ENCODE measurements at places on chromosomes 2 and 18.

GRCh38 chr2:8641301-8641965, 40.4 kb upstream of the ID2 start:
- DNase-seq, result no peak

GRCh38 chr2:106358521-106358920, 109.7 kb downstream of the RGPD3 start:
- no peak for DNase-seq

DNA sequence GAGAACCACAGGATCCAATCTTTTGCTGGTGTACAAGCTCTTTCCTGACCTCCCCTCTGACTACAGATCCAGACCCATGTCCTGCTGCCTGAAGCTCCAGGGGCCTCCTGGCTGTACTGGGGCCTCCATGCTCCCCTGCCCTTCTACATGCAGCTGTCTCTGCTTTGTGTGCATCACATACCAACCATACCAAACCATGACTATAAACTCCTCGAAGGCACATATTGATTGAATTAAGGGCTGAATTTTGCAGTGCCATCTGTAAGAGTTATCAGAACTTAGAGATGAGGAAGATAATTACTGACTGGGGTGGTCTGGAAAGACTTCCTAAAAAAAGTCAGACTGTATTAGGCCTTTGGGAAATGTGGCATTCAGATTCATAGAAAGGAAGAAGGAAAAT, 139.9 kb upstream of the CXCR4 start:
- DNase-seq, result no peak

DNA sequence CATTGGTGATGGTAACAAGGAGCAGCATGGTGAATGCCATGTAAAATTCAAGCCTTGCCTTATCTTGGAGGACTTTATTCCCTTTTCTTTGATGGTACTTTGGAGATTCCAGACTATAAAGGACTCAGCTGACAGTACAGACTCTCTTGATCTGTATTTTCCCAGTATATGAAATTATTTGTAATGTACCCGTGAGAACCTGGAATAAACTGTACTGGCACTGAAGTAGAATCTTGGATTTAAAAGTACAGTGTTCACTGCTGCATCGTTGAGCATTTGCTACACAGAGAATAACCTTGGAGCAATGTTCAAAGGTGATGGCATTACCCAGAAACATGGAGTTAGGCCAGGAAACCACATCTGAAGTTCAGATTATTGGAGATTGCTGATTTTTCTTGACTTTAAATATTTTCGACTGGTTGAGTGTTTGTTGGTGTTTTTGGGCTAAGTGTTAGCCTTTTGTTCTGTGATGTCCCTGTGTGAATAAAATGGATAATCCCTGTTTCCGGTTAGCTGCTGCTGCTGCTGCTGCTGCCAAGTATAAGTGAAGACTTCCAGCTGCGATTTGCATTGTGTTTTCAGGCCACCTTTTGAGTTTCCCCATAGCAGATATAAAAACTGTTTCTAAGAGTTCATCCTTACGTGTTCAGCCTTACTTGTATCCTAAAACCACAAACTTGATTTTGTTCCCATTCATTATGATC, 122.0 kb downstream of the SPTBN1 start:
- DNase-seq, result no peak

All from activated CD8-positive, alpha-beta memory T cell treated with anti-CD3 and anti-CD28 coated beads for 4 hours (primary cell).